ENCODE measurements at places on chromosomes 6 and 20. TPM values are rescaled to one million over a fixed set of nuclear protein-coding genes. Genes with fewer than 3 reads are reported as not detected.

Gene PSORS1C1
- 0.22 TPM for total RNA-seq

DNA sequence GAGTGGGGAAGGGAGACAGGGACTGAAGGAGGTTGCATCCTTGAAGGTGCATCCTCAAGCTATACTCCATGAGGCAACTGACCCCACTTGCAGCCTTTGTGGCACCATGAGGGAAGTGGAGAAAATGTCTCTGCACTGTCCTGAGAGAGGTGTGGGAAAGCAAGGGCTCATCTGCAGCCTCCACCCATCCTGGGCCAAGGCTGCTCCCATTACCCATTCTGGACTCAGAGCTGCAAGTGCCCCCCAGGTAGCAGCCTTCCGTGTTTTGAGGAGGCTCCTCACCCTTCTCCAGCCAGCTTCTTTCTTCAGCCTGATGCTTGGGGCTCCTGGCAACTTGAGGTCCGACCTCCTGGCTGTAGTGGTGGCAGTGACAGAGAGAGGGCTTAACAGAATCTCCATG is 294.6 kb downstream of the CDH26 start:
- DNase-seq, result no peak

GRCh38 chr6:47736083-47736700 is 37.8 kb downstream of the ADGRF4 start:
- no peak for DNase-seq

Gene MATN4
- total RNA-seq, result not detected

DNA sequence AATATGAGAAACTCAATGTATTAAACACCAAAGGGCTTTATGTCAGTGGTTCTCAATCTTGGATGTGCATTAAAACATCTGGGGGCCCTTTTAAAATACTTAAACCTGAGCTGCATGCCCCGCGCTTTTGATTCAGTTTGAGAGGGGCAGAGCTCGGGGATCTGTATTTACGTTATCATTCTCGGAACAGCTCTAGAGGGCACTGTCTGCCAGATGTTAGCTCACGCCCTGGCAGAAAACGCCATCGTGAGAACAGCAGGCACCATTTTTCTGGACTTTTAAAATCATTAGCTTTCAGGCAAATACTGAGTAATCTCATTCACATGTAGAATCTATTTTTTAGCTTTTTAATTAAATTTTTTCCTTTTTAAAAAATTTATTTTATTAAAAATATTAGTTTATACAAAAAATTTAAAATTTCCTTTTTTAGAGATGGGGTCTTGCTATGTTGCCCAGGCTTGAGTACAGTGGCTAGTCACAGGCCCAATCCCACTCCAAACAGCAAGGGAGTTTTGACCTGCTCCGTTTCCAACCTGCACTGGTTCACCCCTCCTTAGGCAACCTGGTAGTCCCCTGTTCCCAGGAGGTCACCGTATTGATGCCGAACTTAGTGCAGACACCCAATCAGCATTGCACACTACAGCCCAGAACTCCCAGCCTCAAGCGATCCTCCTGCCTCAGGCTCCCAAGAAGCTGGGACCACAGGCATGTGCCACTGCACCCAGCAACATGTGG is 30.0 kb upstream of the ZNF133 start:
- DNase-seq, result peak; percentile 13

Gene LRRC73
- 1.6 TPM for total RNA-seq

GRCh38 chr6:157976345-157977175 is 5.1 kb upstream of the SYNJ2 start:
- DNase-seq, result no peak

- no peak for DNase-seq
Measured at GRCh38 chr20:58941471-58941870, 39.6 kb upstream of the NELFCD start.

GRCh38 chr20:11355345-11355744 is 562.3 kb upstream of the BTBD3 start:
- DNase-seq, result no peak

GRCh38 chr6:35492258-35492973 is 4.5 kb downstream of the TEAD3 start:
- DNase-seq, result no peak

GRCh38 chr6:11226005-11226404 is 6.5 kb downstream of the NEDD9 start:
- DNase-seq, result no peak

DNA sequence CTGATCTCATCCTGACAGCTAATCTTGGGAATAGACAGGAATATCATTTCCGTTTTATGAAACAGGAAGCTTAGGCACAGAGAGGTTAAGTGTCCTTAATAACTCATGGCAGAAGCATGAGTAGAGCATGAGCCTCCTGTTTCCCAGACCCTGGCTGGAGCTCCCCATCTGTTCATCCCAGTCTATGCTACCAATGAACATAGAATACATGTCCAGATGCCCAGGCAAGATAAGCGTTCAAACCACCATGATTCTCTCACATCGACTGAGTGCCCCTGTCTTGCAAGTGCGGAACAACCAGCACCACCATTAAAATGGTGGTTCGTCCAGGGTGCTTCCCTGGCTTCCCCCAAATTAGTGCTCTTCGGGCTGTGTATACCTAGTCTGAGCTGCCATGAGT is 217.1 kb downstream of the FARS2 start:
- no peak for DNase-seq

DNA sequence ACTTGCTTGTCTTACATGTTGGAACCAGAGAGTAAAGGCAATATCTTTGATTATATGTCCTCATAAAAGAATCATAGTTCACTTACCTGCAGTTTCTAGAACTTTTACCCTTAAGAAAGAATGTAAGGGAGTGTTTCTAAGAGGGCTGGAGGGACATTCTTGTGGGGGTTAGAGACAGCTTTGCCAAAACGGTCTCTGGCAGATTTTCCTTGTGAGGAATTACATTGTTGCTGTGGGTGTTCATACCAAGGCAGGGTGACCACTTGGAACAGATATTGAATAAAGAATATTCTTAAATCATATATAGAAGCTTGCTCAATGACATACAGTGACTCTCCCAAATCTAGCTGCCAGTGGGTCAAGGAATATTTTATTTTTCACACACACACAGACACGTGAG is 517.6 kb upstream of the SOX4 start:
- DNase-seq, result no peak

DNA sequence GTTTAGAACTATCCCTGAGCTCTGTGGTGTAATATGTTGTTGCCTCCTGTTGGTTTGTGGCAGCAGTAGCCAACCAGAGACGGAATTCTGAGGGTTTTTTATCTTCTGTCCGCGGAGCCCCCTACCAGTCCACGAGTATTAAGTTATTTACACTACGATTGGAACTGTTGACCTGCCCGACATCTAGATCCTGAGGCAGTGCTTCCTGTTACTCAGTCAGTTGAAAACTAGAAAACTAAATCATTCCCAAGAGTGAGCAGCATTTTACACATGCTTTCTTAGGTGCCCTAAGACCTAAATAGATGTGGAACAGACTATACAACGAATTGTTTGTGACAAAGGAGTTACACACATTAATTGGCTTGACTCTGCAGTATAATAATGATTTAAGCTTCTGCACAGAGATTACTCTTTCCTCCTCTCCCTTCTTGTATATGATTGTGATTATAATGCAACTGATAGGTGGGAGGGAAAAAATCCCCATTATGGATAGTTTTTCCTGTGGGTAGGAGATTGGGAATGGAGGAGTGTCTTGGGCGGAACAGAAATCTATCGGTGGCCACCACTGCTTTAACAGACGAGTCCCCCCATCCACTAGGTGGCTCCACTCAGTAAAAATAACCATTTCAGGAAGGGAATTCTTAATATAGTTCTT is 1.7 kb downstream of the LOC128125822 start:
- peak; percentile 75 for DNase-seq

Gene SERINC1
- 367 TPM for total RNA-seq

Gene DDX43
- 0.11 TPM for total RNA-seq

DNA sequence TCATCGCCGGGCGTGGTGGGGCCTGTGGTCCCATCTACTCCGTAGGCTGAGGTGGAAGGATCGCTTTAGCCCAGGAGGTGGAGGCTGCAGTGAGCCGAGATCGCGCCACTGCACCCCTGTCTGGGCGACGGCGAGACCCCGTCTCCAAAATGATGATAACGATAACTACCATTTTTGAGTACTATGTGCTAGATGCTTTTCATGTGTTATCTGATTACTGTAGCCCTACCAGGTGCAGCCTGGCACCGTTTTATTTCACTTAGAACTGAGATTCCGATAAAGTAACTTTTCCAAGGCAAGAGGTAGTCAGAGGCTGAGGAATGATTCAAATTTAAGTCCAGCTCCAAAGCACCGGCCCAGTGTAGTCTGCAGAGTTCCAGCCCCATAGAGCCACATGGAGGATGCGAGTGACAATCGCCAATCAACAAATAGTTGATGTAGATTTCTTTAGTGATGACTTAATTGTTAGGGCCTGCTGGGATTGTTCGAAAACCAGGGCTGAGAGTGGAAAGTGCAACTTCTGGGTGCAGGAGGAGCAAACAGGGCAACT is 727 bp downstream of the ERMARD start:
- peak; percentile 49 for DNase-seq

GRCh38 chr20:52993076-52993475 is 20.9 kb downstream of the TSHZ2 start:
- DNase-seq, result no peak

Gene RRAGD
- not detected for total RNA-seq

DNA sequence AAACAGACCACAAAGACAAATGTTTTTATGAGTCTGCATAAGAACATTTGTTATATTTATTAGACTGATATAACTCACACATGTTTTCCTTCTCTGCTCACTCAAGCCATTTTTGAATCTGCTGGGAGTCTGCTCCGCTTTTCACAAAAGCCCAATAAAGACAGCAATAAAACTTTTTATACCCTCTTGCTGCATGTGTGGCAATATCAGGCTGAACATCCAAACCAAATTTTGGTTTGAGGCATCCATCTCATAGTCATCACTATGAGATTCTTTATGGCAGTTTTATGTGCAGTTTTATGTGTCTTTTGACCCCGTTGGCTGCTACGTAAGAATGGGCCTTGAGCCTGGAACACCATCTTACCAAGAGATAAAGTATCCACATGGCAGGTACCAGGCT is 1276.8 kb upstream of the ADGRB3 start:
- no peak for DNase-seq

DNA sequence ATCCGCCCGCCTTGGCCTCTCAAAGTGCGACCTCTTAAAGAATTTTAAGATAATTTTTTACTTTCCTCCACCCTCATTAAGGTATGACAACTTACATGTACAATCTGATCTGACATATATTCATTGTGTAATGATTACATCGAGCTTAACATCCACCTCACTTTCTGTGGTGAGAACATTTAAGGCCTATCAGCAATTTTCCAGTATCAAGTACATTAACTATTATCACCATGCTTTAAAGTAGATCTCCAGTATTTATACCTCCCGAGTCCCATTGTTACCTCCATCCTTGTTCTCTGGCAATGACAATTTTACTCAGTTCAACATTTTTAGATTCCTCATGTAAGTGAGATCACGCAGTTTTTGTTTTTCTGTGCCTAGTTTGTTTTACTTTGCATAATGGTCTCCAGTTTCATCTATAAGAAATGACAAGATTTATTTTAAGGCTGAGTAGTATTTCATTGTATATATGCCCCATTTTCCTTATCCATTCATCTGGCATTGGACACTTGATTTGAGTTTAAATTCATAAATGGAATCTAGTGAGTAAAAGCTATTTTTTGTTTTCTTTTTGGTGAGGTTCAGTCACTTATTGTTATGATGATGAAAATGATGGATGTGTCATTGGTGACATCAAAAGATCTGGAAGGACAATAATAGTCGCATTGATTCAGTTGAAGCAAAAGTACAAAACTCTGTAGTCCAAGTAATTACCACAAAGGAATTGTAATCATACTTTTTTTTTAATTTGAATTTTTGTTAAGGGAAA is 87.0 kb downstream of the OR2B2 start:
- DNase-seq, result no peak

DNA sequence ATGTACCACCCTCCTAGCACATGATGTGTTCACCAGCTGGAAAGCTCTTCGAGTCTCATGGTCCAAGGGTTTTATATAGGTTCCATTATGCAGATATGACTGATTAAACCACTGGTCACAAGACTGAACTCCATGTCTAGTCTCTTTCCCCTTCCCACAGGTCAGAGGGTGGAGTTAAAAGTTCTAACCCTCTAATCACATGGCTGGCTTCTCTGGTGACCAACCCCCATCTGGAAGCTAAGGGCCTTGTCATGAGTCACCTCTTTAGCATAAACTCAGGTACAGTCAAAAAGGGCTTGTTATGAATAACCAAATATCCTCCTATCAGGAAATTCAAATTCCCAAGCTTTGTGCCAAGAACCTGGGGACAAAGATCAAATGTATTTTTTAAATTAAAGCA is 52.0 kb upstream of the KLHL31 start:
- no peak for DNase-seq

Gene CASS4
- total RNA-seq, result 11.4 TPM

Measured in GM23248 (cell line).